ENCODE measurements at places on chromosomes 13 and 19.
A peak's percentile ranks its signal among the peaks of the same experiment; 100 is the strongest.

DNA sequence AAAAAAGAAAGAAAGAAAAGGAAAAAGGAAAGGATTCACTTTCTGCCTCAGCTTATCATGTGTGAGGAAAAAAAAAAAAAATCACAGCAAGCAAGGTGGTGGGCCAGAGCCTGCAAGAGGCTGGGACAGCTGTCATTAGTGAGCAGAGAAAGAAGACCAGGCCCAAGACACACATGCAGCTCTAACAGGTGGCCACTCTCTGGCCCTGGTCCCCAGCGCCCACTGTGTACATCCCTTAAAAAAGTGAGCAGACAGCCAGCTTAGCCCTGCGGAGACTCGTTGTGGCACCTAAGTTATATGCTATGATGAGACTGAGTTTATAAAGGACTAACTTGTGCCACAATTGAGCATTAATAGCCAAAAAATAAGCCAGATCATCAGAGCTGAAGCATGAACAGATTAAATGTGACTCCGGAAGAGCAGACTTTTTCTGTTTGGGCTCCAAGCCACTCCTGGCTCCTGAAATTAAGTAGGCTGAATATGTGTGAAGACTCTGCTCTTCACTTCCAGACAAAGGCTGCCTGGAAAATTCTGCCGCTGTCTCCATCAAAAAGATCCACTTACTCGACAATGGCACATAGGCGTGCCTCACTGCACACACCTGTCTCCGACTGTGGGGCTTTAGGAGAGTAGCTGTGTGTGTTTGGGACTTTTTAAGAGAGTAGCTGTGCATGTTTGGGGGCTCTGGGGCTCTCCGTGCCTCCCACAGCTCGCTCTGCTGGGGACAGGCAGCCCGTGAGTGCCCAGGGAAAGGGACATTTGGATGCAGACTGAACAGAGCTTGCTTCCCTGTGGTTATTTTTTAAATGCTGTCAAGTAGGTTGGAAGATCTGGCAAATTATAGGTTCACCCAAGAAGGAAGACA, 55.0 kb downstream of the LATS2 start:
- DNase-seq = no peak

GRCh38 chr19:6459262-6460098, at the start of gene SLC25A23:
Gene SLC25A23 (minus strand): TSS chr19:6459792. CDS start chr19:6459628, 164 bp downstream.
- DNase-seq = peak; percentile 81

GRCh38 chr13:88360761-88361160, 689.6 kb downstream of the SLITRK5 start:
- no peak for DNase-seq

- DNase-seq = no peak
Measured at GRCh38 chr13:97573011-97573410, 139.0 kb downstream of the RAP2A start.

- no peak for DNase-seq
Measured at GRCh38 chr19:32822916-32823746, 46.4 kb downstream of the SLC7A9 start.

DNA sequence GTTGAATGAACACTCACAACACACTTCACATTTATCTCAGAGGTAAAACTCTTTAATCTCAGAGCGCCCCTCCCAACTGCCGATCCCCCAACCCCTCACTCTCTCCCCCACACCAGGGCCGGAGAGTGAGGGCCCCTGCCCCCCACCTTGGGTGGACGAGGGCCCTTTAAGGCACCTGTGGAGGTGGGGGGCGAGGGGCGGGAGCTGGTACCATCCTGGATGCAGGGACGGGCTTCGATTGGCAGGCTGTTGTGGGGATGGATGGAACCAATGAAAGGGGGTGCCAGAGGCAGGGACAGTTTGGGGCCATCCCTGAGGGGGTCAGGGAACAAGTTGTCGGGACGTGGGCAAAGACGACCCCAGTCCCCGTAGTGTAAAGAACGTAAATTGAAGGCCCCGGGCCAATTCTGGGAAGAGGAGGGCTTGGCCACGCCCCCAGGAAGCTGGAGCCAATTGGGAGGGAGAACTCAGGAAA, 1.7 kb upstream of the PNKP start:
- DNase-seq = no peak

- no peak for DNase-seq
Measured at GRCh38 chr13:91302111-91302510, 45.4 kb upstream of the MIR17HG start.

DNA sequence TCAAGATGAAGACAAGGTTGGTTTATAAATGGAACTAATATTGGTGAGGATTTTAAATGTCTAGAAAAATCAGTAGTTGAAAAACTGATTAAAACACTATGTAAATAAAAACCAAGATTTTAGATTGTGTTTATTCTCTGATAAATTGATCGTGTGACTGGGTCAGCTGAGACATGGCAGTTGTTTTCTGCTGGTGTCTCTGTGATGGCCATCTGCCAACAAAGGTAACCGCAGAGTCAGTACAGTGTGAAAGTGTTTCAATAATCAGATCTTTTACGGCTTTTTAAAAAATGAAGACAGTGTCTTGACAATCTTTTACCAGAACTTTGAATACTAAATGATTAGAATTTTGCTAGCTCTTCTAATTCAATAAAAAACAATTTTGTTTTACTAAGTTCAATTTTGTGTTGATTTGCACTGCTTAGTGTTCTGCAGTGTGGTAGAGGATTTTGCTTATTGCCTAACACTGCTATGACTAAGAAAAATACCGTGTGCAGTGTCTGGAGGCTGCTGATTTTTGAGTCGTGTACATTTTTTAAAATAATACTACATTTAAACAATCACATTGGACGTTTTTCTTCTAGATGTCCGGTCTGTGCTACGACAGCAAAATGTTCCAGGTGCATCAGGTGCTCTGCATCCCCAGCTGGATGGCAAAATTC, 32.7 kb upstream of the GPR183 start:
- peak; percentile 75 for DNase-seq

GRCh38 chr19:18718015-18718526, 34.6 kb downstream of the CRTC1 start:
- no peak for DNase-seq

DNA sequence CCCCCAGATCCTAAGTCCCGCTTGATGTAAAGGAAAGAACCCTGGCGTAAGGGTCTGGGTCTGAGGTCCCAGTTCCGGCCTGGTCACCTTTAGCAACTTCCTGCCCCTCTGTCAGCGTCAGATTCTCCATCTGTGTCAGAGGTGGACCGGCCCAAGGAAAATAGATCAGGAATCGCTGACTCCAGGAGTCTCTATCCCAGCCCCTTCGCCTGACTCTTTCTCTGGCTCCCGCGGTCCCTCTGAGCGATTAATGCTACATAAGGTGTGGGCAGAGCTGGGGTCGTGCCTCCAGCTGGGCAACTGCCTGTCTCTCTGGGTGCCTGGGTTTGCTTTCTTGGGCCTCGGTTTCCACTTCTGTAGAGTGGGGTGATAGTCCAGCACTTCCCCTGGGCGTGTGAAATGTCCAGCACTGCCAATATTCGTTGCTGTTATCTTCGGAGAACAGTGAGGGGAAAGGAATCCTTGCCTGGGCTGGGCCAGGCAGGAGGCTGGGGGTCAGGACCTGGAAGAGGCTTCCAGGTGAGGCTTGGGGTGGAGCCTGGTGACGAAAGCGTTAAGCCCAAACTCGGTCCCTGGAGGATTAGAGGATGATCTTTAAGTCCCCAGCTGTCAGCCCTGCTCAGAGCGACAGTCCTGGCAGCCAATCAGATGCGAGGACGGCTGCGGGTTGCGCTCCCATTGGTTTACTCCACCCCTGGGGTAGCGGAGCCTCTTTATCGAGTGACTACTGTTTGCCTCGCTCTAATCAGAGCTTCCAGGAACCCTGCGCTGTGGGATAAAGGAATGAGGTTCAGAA, 767 bp downstream of the ABCA7 start:
- DNase-seq = peak; percentile 91

- no peak for DNase-seq
Measured at GRCh38 chr13:91902291-91902690, 503.9 kb downstream of the GPC5 start.

GRCh38 chr19:33535226-33535625, 13.6 kb upstream of the PEPD start:
- DNase-seq = no peak
